ENCODE measurements at places on chromosomes 16 and 17. TPM values are rescaled to one million over a fixed set of nuclear protein-coding genes. Genes with fewer than 3 reads are reported as not detected.

DNA sequence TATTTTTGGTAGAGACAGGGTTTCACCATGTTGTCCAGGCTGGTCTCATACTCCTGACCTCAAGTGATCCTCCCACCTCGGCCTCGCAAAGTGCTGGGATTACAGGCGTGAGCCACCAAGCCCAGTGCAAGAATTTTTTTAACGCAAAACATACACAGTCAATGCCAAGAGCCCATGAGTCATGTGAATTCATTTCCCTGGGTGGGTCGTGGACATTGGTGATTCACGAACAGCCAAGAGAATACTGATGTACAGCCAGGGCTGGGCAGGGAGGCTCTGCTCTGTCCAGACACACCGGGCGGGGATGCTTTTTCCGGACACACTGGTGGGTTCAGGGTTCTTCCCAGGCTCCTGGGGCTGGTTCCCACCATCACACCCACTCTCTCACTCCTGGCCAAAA, 17.7 kb downstream of the SLC38A8 start:
- no peak for DNase-seq

DNA sequence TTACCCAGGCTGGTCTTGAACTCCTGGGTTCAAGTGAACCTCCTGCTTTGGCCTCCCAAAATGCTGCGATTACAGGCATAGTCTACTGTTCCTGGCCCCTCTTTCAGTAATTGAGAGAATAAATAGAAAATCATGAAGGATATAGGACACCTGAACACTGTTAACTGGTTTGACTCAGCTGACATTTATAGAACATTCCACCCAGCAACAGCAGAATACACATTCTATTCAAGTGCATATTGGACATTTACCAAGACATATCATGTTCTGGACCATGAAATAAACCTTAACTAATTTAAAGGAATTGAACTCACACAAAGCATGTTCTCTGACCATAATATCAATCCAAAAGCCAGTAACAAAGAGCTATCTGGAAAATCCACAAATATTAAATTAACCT, 19.8 kb upstream of the BAIAP2 start:
- no peak for DNase-seq

- DNase-seq: no peak
Measured at GRCh38 chr16:86345516-86345915, 164.8 kb upstream of the FOXF1 start.

TBX4 gene
- total RNA-seq: not detected

KRT12 gene
- not detected for total RNA-seq

- peak; percentile 47 for DNase-seq
Measured at GRCh38 chr16:397135-397661, at the start of gene NME4. TSS of gene NME4 (plus strand) at chr16:397199. CDS start at chr16:397223, 24 bp downstream.

SHISA9 gene
- total RNA-seq: under 0.01 TPM

DNA sequence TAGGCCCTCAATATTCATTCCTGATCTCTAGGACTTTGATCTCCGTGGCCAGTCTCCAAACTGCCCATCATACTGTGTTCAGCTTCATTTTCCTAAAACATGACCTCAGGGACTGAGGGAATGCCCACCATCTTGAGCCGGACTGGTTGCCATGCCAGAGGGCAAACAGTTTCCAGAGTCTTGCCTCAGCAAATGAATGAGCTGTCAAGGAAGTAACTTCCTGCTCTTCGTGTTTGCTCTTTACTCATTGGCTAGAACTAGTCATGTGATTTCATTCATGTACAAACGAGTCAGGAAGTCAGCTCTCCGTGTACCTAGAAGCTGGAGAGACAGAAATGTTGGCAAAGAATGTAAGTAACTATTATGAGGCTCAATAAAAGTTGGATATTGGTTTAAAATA, 50.2 kb downstream of the ANKFN1 start:
- no peak for DNase-seq

- DNase-seq: no peak
Measured at GRCh38 chr17:58121925-58122324, 26.3 kb upstream of the OR4D1 start.

QRICH2 gene
- 6.1 TPM for total RNA-seq

- DNase-seq: no peak
Measured at GRCh38 chr16:58853854-58854791, 120.0 kb upstream of the GOT2 start.

GRCh38 chr17:17387017-17387497, 83.9 kb downstream of the NT5M start:
- DNase-seq: no peak

DNA sequence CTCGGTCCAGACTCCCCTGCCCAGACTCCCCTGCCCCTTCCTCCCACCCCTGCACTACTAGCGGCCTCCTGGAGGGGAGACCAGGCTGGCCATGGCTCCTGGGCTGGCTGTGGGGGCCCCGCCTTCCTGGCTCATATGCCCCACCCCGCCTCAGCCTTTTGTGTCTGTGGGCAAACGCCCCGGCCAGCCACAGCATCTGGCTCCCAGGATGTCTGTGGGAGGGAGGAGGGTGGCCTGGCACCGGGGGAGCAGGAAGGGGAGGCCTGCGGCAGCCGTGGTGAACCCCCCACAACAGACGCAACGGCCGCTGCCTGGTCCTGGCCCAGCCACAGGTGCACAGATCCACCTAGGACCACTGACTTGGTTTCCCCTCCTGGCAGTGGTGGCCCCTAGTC, 32.9 kb downstream of the BAHCC1 start:
- no peak for DNase-seq

MYH11 gene
- 33.7 TPM for total RNA-seq

CACNG1 gene
- not detected for total RNA-seq

- DNase-seq: no peak
Measured at GRCh38 chr17:78166416-78166815, 2.0 kb upstream of the SYNGR2 start.

DNA sequence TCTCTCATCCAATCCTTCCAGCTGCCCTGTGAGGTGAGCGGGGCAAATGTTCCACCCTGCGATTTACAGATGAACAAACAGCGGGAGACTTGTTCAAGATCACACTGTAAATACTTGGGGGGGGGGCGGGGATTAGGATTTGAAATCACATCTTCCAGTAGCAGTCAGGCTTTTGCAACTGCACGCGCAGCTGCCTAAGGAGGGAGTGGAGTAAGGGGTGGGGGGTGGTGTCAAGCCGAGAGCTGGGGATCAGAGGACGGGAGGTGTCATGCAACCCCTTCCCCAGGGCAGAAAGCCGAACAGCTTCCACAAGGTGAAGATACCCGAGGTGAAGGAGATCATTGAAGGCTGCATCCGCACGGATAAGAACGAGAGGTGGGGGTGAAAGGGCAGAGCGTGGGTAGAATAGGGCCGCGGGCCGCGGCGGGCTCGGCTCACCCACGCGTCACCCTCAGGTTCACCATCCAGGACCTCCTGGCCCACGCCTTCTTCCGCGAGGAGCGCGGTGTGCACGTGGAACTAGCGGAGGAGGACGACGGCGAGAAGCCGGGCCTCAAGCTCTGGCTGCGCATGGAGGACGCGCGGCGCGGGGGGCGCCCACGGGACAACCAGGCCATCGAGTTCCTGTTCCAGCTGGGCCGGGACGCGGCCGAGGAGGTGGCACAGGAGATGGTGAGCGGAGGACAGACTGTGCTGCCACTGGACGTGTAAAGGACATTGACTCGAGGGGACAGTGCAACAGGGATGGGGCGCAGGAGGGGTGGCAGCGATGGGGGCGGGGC, 4.6 kb downstream of the WNK4 start:
- DNase-seq: no peak

GRCh38 chr17:58755269-58755576, 431 bp upstream of the PPM1E start:
- DNase-seq: no peak

CCL17 gene
- total RNA-seq: not detected

DNA sequence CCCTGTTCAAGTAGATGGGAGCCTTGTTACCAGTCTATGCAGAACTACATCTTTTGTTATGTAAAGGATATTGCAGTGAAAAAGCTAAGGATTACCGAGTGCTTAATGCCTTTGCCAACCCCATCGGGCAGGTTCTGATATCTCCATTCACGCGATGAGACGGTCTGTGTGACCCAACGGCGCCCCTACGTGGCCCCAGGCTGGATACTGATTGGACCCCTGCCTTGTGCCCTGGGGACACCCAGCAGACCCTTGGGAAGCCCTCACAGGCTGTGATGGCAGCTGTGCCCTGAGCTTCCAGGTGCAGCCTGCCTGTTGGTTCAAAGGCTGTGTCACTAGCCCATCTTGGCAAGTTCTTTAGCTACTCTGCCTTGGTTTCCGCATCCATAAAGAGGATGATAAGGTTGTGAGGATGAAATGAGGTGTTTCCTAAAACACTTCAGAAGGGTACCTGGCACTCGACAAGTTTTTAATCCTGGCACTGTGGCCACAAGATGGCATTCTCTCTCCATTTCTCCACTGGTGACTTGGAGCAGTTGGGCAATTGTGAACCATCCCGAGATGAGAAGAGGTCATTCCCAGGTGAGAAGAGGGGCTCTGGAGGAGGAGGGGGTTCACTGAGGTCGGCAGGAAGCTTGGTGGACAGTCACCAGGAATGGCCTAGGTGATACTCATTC, 33.6 kb downstream of the HAPSTR1 start:
- no peak for DNase-seq

HEATR9 gene
- not detected for total RNA-seq

DNA sequence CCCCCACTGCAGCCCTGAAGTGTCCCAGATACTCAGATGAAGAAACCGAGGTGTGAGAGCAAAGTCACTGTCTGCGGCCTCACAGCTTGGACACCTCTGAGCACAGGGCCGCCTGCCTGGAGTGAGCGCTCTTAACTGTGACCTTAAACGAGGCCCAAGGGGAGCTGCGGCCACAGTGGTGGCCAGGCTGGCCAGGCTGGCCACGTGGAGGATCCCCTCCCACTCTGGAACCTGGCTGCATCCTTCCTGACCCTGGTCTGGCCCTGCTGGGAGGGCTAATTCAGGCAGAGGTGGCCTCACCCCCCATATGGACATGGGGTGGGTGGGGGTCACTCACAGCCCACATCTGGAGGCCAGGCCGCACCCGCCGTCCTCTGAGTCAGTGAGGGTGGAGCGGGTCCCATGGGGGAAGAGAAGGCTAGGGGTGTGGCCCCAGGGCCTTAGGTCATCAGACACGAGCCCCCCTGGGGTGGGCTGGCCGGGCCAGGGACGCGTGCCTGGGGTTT, 6.6 kb downstream of the VASN start:
- DNase-seq: no peak

DNA sequence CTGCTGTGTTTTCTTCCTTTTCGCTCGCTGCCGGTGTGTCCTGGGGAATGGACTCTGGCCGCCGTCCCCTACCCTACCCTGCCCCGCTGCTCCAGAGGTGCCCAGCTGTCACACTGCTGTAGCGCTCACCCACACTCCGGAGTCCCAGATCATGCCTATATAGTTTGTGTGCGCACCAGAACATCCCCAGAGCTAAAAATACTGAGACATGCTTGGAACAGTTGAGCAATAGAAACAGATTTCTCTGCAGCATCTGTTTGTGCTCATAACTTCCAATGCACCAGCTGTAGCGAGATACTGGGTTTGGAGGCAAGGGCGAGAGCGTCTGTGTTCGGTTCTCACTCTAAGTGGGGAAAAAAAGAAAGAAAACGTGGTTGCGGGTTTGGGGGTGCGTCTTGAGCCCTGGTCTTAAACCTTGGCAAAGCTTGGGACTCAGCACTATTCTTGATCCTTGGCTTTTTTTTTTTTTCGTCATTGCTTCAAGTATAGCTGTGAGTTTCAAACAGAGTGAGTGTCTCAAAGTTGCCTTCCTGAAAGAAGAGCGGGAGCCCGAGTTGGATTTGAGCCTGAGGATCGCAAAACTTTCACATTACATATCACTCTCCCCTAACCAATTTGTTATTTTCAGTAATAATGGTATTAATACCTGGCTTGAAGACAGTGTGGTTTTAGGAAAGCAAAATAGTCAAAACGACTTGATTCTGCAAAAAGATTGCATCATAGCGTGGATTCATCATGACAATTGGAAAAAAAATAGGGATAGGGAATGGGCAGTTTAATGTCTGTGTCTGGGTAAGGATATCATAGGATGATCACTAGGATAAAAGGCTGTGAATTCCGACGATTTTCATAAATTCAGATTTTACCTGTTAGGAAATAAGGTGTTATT, 621 bp downstream of the KCNJ2 start:
- DNase-seq: no peak

Data from liver (tissue), 10 donors.